ENCODE measurements at places on chromosomes 7 and 10.

- DNase-seq: no peak
Measured at GRCh38 chr10:124534826-124535601, 73.4 kb downstream of the LHPP start.

DNA sequence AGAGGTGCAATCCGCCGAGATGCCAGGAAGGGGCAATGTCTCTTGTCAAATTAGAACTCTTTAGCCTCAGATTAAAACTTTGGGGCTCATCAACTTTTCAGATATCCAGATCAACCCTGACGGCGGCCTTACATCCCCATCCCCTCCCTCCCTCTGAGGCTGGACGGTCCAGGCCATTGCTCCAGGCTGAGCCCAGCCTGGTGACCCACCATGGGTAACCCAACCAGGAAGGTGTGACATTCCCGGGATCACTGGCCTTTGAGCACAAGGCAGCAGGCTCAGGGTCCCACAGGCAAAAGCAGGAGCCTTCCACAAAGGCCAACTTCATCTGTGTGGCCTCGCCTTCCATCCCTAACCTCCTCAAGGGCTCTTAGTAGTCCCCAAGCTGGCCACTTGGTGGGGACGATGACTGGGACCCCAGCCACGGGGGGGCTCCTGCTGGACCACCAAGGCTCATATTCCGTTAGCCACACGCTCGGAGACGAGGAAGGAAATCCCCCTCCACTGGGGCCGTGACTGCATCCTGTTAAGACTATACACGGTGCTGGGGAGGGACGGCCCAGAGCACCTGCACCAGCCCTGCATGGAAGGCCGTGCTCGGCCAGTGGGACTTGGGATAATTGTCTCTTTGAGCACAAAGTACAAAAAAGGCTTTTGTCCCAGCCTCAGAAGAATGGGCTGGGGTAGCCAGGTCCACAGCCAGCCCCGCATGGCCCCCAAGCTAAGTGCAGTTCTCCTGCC, 62.8 kb downstream of the ZRANB1 start:
- DNase-seq: no peak

DNA sequence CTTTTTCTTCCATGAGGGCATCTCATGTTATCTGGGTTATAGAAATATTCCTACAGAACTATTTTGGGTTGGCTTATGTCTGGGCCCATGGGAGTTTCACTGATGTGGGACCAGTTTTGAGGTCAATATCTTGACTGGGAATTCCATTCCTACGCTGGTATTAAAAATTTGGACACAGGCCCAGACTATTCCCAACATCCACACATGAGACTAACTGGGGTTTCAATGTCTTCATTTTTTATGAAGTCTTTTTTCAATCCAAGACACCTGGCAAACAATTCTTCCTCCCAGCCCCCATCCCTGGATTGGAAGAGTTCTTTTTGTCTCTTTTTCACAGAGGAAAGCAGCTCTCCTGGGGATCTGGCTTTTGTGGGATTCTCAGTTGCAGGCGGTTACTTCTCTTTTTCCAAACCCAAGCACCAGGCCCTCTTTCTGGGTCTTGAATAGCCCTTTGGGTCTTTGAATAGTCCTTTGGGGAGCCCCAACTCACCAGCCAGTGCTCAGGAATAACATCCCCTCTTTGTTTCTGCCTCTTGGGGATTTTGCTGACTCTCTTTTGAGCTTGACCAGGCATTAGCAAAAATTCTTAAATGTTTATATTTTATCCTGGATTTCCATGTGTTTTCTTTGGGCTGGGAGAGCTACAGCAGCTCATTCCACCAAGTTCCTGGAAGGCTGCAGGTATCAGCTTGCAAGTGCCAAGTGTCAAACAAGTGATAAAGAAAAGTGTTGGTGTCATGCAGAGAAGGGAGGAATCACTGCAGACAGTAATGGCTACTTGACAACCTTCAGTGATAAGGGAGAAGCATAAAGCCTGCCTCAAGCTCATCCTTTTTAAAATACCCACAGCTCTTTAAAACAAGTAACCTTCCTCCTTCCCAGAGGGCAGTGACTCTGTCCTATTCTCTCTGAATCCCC, 234.3 kb downstream of the ADAM12 start:
- DNase-seq: no peak

DNA sequence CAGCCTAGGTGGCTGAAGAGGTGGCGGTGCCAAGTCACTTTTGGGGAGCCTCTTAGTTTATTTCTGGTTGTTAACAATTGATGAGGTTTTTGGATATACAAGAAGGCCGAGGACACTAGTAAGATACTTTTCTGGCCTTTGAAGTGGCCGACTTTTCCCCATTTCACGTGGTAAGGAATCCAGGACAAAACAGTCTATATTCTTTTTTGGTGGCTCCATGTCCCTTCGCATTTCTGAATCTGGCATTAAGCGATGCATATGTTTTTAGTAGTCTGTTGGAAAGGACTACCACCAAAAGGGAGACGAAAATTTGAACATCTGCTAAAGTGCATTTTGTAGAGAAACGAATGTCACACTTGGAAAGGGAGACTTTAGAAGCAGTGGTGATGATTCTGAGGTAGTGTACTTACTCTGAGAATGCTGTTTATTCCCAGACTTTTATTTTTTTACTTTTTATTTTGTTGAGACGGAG, 1.5 kb downstream of the MLLT10 start:
- no peak for DNase-seq

GRCh38 chr10:96044736-96045135, 1.4 kb downstream of the CCNJ start:
- no peak for DNase-seq

- no peak for DNase-seq
Measured at GRCh38 chr7:152872061-152872744, 112.7 kb downstream of the ACTR3B start.

Measured in NCI-H1105 (cell line).